ENCODE measurements at places on chromosomes 7 and 10. TPM values are rescaled to one million over a fixed set of nuclear protein-coding genes. Genes with fewer than 3 reads are reported as not detected.

Gene PPP1R17
- not detected for total RNA-seq

DNA sequence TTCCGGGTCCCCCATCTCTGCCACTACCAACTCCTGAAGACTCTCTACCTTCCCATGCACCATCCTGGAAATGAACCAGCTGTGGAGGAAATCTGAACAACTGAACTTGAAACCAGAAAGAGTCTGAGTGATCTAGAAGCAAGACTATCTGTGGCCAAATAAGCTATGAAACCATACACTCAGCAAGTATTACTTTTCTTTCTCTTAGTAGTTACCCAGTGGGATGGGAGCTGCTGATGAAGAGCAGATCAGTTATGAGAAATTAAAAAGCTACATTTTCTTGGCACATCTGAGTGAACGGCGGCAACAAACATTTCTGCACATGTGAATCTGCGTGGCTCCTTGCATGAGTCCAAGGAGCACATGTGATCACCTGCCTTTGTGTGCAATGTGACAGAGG, 31.6 kb upstream of the AGK start:
- DNase-seq = no peak

- no peak for DNase-seq
Observed at GRCh38 chr10:32059472-32059871, 3.2 kb upstream of the KIF5B start.

DNA sequence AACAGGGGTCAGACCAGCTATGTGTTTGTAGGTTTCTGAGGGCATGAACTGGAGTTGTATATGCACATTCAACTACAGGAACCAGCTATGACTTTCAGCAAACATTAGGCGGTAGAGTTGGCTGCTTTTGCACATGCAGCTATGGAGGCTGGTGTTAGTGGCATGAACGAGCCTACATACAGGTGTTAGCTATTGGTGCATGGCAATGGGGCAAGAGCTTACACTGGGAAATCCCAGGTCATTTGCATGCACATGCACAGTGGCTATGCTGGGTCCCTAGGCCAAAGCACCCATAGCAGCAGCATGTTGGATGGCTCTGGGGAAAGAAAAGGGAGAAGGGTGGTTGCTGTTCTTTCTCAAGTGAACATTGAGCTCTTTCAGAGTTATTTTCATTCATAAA, 1018.5 kb upstream of the PHF14 start:
- DNase-seq = no peak

- DNase-seq = peak; percentile 20
Observed at GRCh38 chr10:6543431-6544005, 36.6 kb downstream of the PRKCQ start.

- no peak for DNase-seq
Observed at GRCh38 chr10:76540786-76541185, 1096.8 kb downstream of the KCNMA1 start.

GRCh38 chr10:132678436-132679216, 107.3 kb downstream of the NKX6-2 start:
- peak; percentile 3 for DNase-seq

DNA sequence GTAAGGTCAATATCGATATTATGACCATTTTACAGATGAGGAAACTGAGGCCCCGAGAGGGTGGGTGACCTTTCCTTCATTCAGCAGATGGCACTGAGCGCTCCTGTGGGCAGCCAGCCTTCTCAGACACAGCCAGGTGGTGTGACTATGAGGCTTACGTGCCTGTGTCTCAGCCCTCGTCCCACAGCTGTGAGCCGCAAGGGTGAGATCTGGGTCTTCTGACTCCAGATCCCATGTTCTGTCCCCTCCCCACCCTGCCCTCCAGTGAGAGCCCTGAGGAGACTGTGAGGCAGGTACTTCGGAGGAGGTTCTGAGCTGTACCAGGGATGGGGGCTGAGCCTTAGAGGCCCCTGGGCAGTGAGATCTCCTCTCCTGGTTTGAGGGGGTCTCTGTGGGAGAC, 613.8 kb upstream of the FOXK1 start:
- DNase-seq = no peak

DNA sequence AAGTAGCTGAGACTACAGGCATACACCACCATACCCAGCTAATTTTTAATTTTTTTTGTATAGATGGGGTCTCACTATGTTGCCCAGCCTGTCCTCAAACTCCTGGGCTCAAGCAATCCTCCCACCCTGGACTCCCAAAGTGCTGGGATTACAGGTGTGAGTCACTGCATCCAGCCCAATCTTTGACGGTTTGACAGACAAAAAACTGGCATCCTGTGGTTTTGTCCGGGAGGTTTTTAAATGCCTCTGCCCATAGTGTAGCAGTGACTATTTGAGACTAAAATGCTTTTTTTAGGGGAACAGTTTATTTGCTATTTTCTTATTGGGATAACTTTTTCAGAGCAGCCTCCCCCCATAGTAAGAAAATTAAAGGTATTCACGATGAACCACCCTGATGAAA, 523.7 kb upstream of the GALNT17 start:
- DNase-seq = no peak

DNA sequence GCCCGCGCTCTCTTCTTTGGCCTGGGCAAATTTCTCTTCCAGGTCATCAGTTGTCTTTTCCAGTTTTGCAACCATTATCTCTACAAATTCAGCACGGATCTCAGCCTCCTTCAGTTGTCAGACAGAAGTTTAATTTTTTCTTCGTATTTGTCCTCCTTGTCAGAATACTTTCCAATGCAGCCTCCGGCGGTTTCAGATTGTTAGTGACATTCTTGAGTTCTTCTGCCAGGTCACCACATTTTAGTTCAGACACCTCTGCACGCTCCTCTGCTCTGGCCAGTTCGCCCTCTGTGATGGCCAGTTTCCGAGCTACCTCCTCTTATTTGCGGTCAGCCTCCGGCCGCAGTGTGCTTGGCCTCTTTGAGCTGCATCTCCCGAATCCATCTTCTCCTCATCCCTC, 32.8 kb upstream of the CPN1 start:
- DNase-seq = no peak

- no peak for DNase-seq
Observed at GRCh38 chr7:72098807-72099580, 313.1 kb downstream of the CALN1 start.

GRCh38 chr7:84455788-84456187, 261.2 kb upstream of the SEMA3A start:
- no peak for DNase-seq

GRCh38 chr10:128150045-128150493, 23.8 kb upstream of the MKI67 start:
- DNase-seq = peak; percentile 58

GRCh38 chr10:133276435-133277201, at the start of gene ADAM8:
Gene ADAM8, minus strand, starts transcription at chr10:133276868. Its CDS starts 51 bp downstream, at chr10:133276817.
- peak; percentile 47 for DNase-seq
